ENCODE measurements at places on chromosomes 2 and 18.

GRCh38 chr2:182062329-182062972 lies 76.8 kb downstream of the PPP1R1C start:
- no peak for DNase-seq

DNA sequence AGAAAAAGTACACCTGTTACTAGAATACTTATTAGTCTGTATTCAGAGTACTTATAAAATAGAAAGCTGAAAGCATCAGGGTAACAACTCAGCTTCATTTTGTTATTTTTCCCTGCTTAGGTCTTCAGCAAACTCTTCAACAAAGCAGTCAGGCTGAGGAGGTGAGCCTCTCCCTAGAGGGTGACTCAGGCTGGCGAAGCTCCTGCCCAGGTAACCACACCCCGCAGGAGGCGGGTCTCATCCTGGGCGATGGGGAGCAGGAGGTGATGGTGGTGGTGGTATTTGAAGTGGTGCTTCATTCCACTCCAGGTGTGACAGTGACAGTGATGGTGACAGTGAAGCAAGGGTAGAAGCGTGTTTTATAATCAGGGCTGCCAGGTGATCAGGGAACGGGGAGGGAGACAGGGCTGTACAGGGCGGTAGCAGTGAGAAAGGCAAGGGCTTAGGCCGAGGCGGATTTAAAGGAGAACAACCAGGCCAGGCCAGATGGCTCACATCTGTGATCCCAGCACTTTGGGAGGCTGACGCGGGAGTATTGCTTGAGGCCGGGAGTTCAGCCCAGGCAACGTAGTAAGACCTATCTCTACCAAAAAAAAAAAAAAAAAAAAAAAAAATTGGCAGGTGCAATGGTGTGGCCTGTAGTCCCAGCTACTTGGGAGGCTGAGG lies 127.1 kb downstream of the SOCS6 start:
- DNase-seq, result no peak

- no peak for DNase-seq
Observed at GRCh38 chr2:16487686-16488085, 177.9 kb downstream of the CYRIA start.

GRCh38 chr2:98020992-98021713 lies 25.4 kb upstream of the TMEM131 start:
- no peak for DNase-seq

DNA sequence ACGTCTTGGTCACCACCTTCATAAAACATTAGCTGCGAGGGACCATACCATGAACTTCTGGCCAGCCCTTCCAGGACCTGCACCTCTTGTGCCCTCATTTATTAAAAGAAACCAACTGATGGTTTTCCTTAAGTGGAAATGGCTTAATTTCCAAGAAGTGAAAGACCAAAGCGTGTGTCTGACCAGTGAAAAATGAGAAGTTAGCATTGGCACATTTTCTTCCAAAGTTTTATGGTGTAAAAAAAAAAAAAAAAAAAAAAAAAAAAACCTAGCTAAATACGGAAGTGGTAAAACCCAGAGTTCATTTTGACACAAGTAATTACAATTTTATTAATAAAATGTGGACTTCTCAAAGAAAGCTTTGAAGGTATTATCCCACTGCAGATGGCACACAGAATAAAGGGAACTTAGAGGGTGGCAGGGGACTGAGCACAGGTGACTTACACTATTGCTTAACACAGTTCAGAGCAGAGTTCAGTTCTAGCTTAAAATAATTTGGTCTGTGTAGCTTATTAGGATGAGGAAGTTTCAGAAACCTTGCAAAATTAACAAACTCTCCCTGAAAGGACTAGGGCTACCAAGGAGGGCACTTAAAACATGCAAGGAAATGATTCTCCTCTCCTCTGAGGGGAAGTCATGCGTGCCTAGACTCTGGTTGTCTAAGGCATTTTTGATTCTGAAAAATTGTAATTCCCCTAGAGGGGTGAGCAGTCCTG lies 42.2 kb upstream of the EPG5 start:
- no peak for DNase-seq

- DNase-seq, result no peak
Observed at GRCh38 chr2:24412812-24413211, 52.5 kb upstream of the ITSN2 start.

DNA sequence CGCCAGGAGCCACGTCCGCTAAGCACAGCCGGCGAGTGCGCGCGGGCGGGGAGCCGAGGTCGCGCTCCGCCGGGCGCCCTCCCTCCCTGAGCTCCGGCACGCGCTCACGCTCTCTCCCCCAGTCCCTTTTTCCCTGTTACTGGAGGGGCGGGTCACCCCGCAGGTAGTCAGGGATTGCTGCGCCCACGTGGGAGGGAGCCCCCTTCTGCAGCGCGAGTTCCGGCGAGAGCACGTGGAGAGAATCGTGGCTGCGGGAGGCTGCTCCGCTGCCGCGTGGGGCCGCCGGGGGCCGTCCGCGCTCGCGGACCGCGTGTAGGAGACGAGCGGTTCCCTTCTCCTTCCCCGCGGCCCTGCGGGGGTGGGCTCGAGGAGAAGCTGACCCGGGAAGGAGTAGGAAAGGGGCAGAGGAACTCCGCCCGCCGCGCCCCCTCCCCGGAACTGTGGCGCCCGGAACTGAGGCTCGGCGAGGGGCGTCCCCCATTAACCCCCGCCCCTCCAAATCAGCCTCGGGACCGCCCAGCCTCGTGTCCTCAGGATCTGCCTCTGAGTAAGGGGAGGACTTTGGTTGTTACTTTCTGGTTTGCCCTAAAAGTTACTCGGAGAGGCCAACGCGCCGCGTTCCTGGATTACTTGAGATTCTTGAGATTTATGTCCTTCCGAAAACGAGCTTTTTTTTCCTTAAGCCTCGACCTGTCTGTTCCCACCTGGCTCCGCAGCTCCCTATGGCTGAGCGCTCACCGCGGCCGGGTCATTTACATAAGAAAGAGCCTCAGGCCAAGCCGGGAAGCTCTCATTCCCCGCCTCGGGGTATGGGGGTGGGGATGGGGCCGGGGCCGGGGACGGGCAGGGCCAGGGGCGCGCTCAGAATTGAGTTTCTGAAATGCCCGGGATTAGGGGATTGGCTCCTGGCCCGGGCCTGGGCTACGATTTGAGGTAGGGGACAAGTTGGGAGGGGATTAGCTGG lies 1.1 kb downstream of the HK2 start:
- DNase-seq, result peak; percentile 79

GRCh38 chr2:232927032-232927792 lies 57.1 kb downstream of the SNORC start:
- no peak for DNase-seq

GRCh38 chr18:903701-904100 lies 970 bp upstream of the ADCYAP1 start:
- DNase-seq, result peak; percentile 22

DNA sequence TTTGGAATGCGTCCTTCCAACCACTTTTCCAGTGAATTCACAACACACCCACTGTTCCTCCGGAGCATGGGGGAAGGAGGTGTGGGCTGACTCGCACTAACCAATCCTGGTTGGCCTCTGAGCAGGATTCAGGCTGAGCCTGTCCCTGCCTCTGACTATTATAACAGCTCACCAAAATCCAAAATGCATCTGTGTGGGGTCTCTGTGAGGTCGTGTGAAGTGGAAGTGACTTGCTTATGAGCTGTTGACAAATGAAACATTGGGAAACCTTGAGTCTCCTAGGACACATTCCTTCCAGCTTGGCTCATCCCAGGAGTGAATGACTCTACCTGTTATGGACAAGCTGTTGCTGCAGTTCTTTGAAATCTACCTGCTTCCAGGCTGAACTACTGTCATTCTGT lies 1.5 kb downstream of the CIDEA start:
- DNase-seq, result no peak

DNA sequence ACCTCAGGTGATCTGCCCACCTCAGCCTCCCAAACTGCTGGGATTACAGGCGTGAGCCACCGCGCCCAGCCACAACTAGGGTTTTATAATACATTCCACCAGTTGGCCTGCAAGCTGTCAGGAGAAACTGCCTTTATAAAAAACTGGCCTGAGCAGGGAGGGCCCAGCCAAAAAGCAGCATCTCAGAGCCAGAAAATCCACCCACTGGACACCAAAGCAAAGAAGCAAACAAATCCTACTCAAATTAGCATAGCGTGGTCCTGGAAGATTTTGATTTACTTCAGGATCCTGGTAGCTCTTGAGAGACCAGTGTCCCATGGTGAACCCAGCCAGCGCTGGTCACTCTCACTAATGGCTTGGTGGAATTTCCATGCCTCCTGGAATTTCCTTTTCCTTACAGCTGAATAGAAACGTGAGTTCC lies 60.0 kb upstream of the PXDN start:
- DNase-seq, result no peak

GRCh38 chr2:101151146-101151858 lies at the start of gene TBC1D8:
Gene TBC1D8 (minus strand): TSS chr2:101151382. CDS start chr2:101151253, 129 bp downstream.
- DNase-seq, result peak; percentile 63

- DNase-seq, result no peak
Observed at GRCh38 chr2:97994476-97994875, 1.3 kb downstream of the TMEM131 start.

DNA sequence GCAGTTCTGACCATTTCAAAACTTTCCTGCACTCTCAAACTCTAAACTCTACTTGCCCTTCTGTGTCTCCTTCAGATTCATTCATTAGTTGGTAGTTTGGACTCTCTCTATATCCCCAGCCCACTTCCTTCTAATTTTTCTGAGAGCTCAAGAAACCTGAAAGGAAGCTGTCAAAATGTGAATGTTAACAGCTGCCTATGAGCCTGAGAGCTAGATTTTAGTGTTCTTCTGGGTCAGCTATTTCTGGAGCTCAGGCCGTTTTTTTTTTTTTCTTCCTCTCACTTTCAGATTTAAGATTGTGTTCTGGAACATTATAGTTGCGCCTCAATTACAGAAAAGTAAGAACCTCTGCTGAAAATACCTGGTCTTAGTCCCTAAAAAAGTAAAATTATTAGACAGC lies 73.1 kb downstream of the RTN4 start:
- DNase-seq, result no peak

- DNase-seq, result no peak
Observed at GRCh38 chr2:32812316-32812715, 134.4 kb upstream of the LTBP1 start.

DNA sequence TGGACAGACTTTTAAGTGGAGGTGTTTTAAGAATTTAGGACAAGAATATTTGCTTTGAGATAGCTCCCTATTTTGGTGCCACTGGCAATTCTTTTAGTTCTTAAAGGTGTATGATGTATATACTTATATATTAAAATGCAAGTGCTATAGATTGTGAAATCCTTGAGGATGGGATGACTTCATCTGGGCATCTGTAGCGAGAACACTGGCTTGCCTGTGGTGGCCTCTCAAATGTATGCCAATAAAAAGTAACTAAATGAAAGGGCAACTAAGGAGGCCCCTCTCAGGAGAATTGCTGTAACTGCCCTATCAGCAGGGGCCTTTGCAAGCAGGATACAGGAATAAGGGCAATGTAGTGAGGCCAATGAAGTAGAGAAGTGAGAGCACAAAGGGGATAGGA lies 2.6 kb upstream of the THUMPD2 start:
- DNase-seq, result no peak

- no peak for DNase-seq
Observed at GRCh38 chr2:137718786-137719185, 245.5 kb upstream of the HNMT start.

- DNase-seq, result no peak
Observed at GRCh38 chr2:165572151-165572550, 102.7 kb downstream of the CSRNP3 start.

DNA sequence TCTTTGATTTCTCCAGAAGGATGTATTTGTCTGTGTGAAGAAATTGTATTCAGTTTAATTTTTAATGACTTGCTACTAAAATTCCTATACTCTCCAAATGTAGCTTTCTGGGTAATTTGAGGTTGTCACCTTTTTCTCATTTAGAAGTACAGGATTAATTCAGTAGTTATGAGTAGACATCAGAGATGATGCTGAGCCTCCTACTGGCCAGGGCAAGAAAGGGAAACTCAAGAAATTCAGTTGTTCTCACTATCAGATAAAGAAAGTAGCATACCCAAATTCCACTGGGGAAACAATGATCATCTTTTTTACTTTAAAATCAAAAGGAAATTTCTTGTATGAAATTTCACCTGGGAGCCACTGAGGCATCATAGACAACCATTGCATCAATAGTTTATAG lies 199.4 kb downstream of the SATB2 start:
- no peak for DNase-seq

GRCh38 chr18:59293317-59293716 lies 20.1 kb upstream of the RAX start:
- no peak for DNase-seq

GRCh38 chr2:148102641-148103040 lies 81.8 kb downstream of the MBD5 start:
- DNase-seq, result no peak

GRCh38 chr18:48827291-48828193 lies 123.2 kb downstream of the SMAD7 start:
- no peak for DNase-seq

GRCh38 chr2:30193104-30193681 lies 38.1 kb upstream of the LBH start:
- DNase-seq, result no peak

- no peak for DNase-seq
Observed at GRCh38 chr18:13543144-13543543, 183.2 kb downstream of the FAM210A start.

- no peak for DNase-seq
Observed at GRCh38 chr2:217282531-217282930, 422.7 kb upstream of the TNP1 start.

DNA sequence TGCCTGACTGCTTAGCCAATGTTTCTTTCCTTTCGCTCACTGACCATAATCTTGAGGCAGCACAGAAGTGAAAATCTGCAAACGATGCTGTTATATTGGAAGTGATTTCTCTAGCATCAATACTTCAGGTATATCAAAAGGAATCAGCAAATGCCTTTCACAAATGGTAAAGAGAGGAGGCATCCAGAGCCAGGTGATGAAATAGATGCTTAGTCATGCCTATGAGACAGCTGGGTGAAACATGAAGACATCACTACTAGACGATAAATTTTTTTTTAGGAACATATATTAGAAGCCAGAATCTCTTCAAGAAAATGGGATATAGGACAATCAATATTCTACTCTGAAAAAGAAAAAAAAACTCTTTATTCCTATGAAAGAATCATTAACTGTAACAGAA lies 249.2 kb upstream of the SLC39A10 start:
- no peak for DNase-seq

DNA sequence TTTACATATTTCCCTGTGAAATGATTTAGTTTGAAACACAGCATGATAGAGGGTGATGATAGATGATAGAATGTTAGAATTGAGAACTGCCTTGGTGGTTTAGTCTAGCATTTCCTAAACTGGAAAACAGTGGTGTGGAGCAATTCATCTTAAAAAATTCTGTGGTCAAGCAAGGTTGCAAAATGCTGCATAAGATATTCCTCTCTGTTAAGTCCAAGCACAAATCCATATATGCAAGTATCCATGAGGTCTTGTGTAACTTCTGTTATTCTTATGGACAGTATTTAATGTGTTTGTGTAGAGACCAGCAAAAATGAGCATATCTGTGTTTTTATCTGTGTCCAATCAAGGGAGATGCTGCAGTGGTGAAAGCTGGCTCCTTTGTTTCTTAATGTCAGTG lies 30.0 kb downstream of the CPS1 start:
- DNase-seq, result no peak

- DNase-seq, result no peak
Observed at GRCh38 chr2:129934044-129934822, 45.2 kb upstream of the RAB6C start.
